Posterior cingulate gyrus (tissue), 11 donors: ENCODE measurements at places on chromosomes 6 and 20.

- no peak for DNase-seq
These were observed 232.6 kb upstream of the SUPT3H start for GRCh38 chr6:45610374-45610773.

- no peak for DNase-seq
These were observed 41.3 kb upstream of the TBC1D7 start for GRCh38 chr6:13369591-13369990.

DNA sequence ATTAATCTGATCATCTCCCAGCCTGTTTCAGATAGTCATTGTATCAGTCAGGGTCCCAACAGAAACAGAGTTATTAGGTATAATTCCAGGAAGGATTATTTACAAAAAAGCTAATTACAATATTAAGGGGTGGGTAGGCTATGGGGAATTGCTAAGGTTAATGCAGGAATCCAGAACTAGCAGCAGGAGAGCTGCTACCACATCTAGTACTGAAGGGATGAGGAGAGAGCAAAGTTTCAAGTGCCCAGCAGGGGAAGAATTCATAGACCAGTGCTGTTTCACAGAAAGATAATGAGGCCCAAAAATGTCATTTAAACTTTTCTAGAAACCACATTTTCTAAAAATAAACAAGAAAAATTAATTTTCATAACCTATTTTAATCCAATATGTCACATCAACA lies 284.2 kb downstream of the HACE1 start:
- DNase-seq = no peak

GRCh38 chr6:138145402-138145801 lies 16.3 kb upstream of the ARFGEF3 start:
- no peak for DNase-seq

DNA sequence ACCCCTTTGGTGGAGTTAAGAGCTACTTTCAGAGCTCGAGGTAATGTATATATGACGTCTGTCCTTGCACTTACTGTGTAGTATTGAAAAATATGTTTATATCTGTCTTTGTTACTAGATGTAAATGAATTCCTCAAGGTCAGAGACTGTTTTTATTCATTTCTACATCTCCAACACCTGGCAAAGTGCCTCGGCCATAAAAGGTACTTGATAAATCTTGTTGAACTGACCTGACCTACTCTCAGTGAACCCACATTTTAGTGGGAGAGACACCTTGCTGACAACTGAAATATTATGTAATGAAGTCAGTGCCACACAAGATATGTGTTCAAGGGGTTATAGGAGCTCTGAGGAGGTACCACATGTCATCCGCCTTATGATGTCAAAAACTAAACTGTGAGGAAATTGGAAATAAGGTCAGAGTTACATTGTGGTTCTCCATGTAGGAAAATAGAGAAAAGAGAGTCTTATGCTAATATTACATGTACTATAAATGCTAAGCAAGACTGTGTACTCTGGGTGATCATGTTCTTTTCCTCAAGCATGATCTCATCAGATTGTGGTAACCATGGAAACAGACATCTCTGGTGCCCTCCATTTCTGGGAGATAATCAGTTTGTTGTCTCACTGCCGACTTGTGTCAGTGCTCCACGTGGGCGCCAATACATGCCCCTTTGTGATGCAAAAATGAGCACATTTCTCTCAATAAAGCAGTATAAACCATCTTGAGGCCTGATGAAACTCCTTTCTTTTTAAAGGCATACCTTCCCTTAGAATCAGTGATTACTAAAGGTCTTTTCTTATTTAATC lies 5.7 kb upstream of the TMEM30A start:
- peak; percentile 56 for DNase-seq

GRCh38 chr20:61100489-61100888 lies 151.6 kb upstream of the CDH4 start:
- no peak for DNase-seq
